ENCODE measurements at places on chromosomes 7 and 10.

DNA sequence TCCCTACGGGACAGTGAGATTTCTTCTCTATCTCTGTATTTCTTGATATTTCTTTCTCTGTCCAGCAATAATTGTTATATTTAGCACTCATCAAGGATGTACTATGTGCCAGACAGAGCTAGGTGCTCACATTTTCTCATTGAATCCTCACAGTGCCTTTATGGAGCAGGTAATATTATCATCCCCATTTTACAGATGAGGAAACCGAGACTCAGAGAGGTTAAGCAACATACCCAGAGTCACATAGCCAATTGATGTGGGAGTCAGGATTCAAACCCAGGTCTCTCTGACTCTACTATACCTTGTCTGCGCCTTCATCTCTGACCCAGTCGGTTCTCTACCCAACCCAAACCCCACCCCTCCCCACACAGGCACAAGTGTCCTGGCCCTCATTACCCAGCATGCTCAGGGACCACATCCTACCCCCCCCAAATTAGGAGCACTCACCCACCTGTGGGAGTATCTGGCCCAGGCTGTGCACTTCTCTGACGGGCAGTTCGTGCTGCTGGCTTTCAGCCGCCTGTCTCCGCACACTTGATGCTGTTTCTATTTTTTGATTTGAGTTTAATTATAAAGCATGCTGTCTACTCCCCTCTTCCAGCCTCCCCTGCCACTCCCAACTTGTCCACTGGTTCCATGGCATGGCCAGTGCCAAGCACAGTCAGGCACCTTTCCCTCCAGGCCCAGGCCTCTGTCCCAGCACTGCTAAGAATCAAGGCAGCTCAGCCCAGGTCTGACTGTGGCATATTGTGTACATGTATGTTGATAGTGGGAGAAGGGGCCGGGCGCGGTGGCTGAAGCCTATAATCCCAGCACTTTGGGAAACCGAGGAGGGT, 9.8 kb upstream of the SAMD8 start:
- no peak for DNase-seq

DNA sequence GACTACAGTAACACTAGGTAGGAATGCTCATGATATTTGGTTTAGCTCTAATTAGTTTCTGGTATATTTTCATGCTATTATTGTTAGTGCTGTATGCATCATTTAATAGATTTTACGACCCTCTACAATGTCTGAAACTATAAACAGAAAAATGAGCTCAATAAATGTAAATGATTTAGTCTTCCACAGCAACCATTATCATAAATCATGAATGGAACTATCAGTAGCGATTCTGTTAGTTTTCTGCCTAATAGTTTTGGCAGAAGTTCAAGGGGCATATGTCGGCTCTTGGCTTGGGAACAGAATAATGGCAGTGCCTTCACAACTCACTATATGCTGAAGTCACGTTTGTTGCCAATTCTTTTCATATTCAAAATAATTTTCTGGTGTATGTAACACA, 494.8 kb downstream of the PARD3 start:
- no peak for DNase-seq

DNA sequence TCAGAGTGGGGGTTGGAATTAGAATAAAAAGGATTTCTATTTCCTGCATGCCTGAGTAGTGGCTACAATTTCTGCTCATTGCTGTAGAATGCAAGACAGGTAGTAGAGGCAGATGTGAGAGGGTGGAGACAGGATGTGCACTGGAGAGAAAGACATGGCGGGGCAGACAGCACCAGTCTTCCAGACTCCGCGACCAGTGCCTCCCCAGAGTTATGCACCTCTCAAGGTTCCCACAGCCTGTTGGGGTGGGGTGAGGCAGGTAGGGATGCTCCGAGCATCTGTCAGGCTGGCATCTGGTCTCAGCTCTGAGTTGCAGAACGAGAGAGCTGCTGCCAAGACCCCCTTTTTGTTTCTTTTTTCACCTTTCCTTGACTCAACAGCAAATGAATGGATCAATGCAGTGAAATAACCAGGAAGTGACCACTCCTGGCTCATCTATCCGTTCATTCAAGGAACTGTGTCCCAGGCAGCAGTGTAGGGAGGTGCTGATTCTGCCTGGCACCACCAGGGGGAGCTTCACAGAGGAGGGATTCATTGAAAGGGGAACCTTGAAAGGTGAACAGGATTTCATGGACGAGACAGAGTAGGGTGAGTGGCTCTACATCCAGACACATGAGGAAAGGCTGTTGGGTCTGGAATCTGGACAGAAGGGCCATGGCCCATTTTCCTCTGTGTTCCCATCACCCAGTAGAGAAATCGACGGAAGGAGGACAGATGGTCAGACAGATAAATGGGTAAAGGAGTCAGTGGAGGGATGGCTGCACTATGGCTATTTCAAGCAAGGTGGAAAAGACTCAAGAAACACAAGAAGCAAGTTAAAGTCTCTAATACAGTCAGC, 17.2 kb upstream of the SLC18A3 start:
- DNase-seq, result peak; percentile 64

- DNase-seq, result no peak
Observed at GRCh38 chr10:5199398-5199797, 2.8 kb downstream of the AKR1C4 start.

- DNase-seq, result no peak
Observed at GRCh38 chr10:86659161-86659691, 4.9 kb downstream of the OPN4 start.

- DNase-seq, result no peak
Observed at GRCh38 chr10:98380493-98381339, 34.3 kb downstream of the PYROXD2 start.

GRCh38 chr7:17917842-17918241, 22.5 kb downstream of the SNX13 start:
- DNase-seq, result no peak

GRCh38 chr10:28872587-28873165, 195.4 kb downstream of the BAMBI start:
- peak; percentile 22 for DNase-seq

- DNase-seq, result no peak
Observed at GRCh38 chr7:63070696-63071095, 928.0 kb upstream of the ZNF722 start.

DNA sequence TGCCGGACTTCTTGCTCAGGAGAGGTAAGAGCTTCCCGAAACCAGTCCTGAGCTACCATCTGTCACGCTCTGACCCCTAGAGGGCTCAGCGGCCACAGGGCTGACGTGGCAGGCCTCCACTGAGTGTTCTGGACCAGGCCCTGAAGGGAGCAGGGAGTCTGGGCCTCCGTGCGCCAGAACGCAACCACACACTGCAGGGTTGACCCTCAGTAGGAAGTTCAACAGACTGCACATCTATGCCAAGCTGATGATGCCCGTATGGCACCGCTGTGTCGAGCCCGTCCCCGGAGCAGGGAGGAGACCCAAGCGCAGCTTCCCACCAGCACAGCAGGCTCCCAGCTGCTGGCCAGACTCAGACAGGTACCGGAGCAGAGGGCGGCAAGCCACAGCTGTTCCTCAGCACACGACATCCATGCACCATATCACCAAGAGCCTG, 39.2 kb downstream of the CAMK2B start:
- no peak for DNase-seq

DNA sequence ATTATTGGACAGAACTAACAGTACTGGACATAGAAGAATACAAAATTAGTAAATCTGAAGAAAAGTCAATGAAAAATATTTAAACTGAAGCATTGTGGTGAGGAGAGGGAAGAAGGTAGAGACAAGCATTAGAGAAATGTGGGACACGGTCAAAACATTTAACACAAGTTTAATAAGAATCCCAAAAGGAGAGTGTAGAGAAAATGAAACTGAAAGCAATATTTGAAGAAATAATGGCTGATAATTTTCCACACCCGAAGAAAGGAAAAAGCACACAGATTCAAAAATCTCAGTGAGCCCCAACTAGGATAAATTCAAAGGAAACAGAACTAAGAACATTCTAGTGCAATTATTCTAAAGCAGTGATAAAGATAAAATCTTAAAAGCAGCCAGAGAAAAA, 126.4 kb upstream of the LRRTM3 start:
- no peak for DNase-seq

- DNase-seq, result no peak
Observed at GRCh38 chr10:131806146-131806545, 94.7 kb upstream of the PPP2R2D start.

DNA sequence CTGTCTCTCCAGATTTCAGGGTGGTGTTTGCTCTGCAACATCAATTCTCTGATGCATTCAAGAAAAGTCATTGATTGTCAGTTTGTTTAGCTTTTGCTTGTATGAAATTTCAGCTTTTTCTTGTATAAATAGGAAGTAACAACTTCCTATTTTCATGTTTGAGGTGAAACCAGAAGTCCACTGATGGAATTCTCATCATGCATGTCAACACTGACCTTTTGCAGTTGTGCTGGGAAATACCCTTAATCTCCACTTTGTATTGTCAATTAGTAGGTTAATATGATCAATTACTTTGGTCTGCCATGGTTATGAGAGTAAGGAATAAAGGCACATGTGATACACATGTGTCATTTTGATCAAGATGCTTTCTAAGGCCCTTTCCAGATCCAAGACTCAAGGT, 208.8 kb upstream of the HPS1 start:
- peak; percentile 65 for DNase-seq

GRCh38 chr10:124079864-124080263, 13.5 kb downstream of the CHST15 start:
- no peak for DNase-seq

DNA sequence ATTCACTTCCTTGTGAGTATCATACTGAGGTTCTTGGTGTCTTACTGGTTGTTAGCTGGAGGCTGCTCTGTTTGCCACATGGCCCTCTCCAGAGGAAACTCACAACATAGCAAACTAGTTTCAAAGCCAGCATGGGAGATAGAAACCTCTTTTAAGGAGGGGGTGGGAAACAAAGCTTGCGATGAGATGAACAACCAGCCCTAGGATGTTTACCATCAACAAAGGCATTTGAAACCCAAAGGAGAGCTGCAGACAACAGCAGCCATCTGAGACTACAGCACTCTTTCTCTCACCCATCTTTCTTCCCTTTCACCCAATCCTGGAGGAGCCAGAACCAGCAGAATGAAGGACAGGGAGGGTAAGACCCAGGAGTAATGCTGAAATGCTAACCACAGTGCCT, 182.1 kb downstream of the NEBL start:
- DNase-seq, result no peak

DNA sequence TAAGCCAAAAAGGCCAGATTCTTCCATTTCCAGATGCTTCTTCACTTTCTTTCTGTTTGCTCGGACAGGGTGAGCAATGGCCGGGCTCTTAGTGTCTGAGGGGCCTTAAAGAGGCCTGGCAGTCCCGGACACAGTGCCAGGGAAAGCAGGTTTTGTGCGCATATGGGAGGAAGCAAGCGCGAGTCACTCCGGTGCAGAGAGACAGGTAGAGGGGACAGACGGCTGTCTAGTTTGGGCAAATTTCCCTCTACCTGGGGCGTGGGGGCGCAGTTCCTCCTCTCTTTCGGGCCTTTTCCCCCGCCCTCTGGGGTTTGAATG, 4.7 kb downstream of the NEUROD6 start:
- no peak for DNase-seq

DNA sequence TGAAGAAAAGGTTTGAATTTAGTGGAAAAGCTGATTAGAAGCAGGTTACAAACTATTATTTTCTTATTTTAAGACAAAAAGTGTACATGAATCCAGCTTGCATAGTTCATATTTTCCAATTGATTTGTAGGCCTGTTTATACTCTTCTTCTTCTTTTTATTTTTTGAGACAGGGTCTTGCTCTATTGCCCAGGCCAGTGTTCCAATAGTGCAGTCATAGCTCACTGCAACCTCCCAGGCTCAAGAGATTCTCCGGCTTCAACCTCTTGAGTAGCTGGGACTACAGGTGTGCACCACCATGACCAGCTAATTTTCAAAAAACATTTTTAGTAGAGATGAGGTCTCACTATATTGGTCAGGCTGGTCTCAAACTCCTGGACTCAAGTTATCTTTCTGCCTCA, 45.0 kb downstream of the ARL4A start:
- DNase-seq, result no peak

GRCh38 chr10:5960070-5960972, 17.0 kb downstream of the IL15RA start:
- DNase-seq, result no peak

GRCh38 chr7:47314248-47314647, 267.7 kb downstream of the TNS3 start:
- no peak for DNase-seq

DNA sequence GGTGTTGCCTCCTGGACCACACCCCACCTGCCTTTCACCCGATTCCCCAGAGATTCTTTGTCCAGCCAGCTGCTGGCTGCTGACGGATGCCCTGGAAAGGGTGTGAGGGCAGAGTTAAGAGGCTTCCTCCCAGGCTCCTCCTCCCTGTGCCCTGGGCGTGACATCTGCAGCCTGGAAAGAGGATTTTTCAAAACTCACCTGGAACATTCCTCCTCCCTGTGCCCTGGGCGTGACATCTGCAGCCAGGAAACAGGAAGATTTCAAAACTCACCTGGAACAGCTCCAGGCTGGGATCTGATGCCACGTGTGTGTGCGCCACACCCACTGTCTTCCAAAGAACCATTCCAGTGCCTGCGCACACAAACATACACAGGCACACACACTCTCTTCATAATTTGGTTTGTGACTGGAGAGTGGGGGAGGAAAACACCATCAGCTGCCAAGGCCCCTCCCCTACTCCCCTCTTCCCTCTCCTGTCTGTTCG, 5.2 kb downstream of the MARVELD1 start:
- no peak for DNase-seq

DNA sequence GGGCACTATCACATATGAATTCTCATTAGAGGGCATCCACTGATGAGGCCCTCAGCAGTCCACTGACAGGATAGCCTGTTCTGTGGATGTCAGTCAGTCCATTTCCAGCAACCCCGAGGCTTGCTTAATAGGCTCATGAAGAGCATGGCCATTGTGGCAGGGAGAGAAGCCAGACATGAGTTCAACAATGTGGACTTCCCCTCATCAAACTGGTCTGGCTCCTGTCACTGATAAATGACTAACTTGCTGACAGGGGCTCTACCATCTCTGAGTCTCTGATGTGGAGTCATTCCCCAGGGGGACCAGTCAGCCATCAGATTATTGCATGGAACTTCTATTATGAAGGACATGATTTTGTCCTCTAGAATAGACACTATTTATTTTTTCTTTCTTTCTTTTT, 19.8 kb upstream of the TRIL start:
- DNase-seq, result no peak

DNA sequence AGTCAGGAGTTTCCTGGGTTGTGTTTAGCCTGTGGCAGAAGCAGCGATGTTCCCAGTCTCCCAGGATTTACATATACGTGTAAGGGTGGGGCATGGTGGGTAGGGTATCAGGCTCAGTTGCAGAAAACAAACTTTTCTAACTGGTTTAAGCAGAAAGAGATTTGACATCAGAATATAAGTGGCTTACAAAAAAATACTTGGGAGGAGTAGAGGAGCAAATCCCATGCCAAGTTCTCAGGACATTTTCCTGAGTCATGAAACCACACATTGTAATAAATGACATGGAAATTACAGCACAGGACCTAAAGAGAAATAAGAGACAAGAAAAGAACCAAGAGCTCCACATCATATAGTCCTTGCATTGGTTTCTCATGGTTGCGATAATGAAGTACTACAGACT, 26.2 kb upstream of the FRMD4A start:
- DNase-seq, result no peak

DNA sequence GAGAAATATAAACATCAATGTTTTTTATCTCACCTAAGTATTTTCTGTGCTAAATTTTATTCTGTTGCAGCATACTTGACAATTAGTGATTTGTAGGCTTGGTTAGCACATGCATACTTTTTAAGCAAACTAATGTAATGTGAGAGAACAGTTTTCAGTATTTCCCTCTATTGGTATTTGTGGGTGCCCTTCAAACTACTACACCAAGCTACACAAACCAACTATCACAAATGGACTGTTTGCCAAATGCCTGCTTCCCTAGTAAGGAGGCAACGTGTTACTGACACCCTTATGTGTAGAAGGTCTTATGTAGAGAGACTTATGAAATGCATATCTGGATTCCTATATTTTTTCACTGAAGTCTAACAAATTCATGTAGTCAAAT, 98.4 kb upstream of the FZD1 start:
- peak; percentile 13 for DNase-seq

Data from inflammatory macrophage treated with lipopolysaccharide for 4 hours (primary cell).